ENCODE measurements at places on chromosomes 3 and 15.

DNA sequence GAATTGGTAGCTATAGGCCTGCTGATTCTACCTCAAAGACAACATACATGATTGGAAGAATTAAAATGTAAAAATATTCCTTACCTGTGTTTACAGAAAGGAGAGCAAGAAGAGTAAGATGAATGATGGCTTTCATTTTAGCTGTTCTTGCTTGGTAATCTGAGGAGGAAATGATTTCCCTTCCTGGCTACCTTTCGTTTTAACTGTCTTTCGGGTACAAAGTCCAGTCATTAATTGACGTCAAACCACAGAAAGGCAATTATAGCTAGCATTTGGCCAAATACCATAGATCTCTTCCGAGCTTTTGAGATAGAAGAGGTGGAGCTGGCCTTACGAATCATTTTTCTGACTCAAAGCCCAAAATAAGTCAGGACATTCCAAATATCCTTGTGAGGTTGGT lies at the start of gene MUC13:
Gene MUC13, minus strand, starts transcription at position 175 of the 400 bp plus-strand sequence. Its CDS starts 39 bp downstream, at position 136.
- DNase-seq: no peak

- no peak for DNase-seq
These were observed 21.9 kb downstream of the PLXNA1 start for GRCh38 chr3:127004641-127005397.

DNA sequence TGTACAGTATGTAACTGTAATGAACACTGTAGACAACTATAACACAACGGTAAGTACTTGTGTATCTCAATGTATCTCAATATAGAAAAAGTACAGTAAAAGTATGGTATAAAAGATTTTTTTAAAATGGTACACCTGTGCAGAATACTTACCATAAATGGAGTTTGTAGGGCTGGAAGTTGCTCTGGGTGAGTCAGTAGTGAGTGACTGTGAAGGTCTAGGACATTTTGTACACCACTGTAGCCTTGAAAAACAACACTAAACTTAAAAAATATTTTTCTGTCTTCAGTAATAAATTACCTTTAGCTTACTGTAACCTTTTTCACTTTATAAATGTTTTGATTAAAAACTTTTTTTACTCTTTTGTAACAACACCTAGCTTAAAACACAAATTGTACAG lies 142.9 kb downstream of the ATG7 start:
- DNase-seq: no peak

- no peak for DNase-seq
These were observed 22.0 kb downstream of the ACAD11 start for GRCh38 chr3:132637590-132637989.

DNA sequence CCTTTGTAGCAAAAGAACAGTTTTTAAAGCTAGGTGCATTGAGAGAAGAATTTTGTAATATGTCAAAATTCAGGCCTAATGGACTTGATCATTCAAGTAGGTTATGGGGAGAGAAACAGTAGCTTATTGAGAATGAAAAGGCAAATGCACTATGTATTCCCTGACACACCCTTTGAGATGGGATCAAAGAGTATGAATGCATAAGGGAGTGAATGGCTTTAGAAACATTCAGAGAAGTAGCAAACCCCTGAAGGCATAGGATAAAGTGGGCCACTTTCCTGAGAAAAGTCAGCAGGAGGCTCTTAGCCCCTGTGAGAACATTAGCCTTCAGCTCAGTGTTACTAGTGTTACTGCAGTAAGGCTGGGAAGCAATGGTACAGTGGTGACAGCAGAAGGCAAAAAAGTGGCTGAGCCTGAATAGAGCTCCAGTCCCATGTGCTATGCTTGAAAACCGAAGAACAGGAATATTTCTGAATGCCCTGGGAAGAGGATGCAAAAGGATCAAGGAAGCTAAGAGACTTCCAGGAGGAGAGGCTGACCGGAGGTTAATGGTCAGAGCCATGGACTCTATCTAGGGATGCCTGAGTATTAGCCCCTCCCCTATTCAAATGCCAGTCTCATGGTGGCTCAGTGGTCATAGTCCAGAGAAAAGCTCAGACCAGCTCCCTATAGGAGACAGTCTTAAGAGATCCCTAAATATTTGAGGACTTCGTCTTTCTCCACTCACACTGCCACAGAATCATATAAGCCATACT lies 218.2 kb upstream of the SGO1 start:
- no peak for DNase-seq

DNA sequence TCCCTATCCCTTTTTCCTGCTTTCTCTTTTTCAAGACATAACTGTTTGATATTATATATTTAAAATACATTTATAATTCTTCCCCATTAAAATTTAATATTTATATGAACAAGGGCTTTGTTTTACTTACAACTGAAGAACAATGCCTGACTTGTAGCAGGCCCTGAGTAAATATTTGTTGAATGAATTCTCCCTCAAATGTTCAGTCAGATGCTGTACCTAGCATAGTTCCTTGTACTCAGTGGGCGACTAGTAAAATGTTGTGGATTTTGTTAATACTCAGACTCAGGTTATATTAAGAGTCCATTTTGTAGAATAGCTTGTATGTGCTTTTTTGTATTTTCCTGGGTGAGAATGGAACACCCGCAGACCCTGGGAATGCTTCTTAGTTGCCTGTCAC lies 69.1 kb downstream of the SEC22A start:
- DNase-seq: no peak

GRCh38 chr3:132343018-132343612 lies 25.9 kb downstream of the ACP3 start:
- peak; percentile 84 for DNase-seq

DNA sequence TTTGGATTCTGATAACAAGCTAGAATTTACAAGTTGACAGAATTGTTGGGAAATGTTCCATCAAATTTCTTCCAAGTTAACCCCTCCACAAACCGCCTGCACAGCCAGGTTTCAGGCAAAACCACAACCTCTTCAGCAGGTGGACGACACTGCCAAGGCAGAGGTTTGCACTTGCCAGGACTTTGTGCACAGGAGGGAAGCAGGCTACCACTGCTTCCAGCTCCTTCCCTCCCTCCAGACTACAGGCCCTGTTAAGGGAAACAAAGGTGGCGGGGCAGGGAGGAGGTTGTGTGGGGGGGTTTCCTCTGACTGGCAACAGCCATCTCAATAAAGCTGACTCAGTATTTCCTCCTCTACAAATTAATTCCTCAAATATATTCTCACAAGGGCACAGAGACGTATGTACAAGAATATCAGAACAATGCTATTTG lies 42.2 kb downstream of the TBC1D2B start:
- DNase-seq: peak; percentile 61

GRCh38 chr3:14324224-14324944 lies 78.0 kb upstream of the SLC6A6 start:
- DNase-seq: no peak

GRCh38 chr15:47388299-47388698 lies 329.0 kb upstream of the SEMA6D start:
- DNase-seq: no peak

GRCh38 chr3:187292631-187293515 lies 1.3 kb upstream of the MASP1 start:
- no peak for DNase-seq

DNA sequence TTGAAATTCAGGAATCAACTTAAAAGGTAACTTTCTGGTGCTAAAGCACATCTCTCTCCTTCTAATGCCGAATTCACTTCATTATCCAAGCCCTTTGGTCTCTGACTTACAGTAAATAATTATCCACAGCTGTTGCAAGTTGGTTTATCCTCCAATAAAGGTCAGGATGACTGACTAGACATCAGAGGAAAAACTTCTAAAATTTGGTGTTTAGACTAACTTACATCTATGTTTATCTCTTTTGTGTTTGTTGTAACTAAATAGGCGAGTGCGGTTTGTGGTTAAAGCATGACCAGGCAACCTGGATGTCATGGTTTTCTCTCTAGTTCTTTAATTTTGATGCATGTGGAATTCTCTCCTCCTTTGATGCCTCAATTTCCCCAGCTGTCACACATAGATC lies 237.4 kb upstream of the LRTM1 start:
- DNase-seq: no peak

DNA sequence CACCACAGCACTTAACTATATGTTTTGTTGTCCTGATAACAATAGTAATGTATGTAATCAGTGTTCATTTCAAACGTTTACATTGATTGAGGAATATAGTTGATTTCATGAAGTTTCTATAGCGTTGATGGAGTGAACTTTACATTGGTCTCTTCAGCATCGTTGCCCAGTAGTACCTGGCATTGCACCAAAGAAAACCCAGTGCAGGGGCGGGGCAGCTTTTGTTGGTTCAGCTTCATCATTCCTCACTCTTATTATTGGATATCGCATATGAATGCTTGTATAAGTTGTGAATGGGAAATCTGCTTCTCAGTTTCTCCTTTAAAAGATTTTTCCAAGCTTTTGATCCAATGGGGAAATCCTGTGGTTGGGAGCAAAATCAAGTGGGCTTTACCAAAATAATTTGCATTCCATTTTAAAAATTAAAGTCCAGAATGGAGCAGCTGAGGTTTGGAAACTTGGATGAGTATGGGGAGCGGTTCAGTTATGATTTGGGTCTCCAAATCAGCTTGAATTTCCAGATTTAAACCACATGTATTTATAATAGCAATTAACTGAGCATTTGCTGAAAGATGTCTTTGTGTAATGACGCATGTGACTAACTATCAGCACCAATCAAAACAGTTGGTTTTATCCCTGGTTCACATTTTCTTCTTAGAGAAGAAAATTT lies 213.7 kb downstream of the ALCAM start:
- DNase-seq: no peak

DNA sequence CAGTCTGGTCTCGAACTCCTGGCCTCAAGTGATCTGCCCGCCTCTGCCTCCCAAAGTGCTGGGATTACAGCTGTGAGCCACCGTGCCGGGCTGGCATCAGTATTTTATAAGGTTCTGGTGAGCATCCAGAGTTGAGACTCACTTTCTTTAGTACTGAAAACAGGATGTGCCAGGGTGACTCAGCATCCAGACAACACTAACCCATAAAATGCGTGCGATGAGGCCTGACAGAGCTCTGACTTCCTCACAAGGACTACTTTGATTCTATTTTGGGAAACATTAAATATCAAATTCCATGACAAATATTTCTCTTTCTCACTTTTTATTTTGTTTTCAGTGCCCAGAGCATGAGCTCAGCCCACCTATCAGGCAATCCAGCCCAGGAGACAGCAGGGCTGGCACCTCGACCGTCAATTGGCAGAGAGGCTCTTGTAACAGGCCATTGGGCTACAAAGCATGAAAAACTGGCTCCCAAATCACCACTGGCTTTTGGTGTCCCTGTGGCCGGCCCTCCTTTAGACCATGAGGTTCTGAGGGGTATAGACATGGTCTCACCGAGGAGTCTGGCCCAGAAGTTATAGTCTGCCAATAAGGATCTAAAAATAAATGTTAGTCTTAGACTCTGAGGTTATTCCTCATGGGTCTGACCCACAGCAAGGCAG lies 75.0 kb downstream of the FEM1B start:
- peak; percentile 92 for DNase-seq

- no peak for DNase-seq
These were observed 179.8 kb upstream of the TPM1 start for GRCh38 chr15:62862717-62863116.
